ENCODE measurements at places on chromosomes 4 and X. TPM values are rescaled to one million over a fixed set of nuclear protein-coding genes. Genes with fewer than 3 reads are reported as not detected.

GRCh38 chr4:169115897-169116254 is 105.8 kb upstream of the CBR4 start:
- no peak for DNase-seq

GRCh38 chrX:63751481-63751880 is 33.5 kb downstream of the ARHGEF9 start:
- no peak for DNase-seq

DNA sequence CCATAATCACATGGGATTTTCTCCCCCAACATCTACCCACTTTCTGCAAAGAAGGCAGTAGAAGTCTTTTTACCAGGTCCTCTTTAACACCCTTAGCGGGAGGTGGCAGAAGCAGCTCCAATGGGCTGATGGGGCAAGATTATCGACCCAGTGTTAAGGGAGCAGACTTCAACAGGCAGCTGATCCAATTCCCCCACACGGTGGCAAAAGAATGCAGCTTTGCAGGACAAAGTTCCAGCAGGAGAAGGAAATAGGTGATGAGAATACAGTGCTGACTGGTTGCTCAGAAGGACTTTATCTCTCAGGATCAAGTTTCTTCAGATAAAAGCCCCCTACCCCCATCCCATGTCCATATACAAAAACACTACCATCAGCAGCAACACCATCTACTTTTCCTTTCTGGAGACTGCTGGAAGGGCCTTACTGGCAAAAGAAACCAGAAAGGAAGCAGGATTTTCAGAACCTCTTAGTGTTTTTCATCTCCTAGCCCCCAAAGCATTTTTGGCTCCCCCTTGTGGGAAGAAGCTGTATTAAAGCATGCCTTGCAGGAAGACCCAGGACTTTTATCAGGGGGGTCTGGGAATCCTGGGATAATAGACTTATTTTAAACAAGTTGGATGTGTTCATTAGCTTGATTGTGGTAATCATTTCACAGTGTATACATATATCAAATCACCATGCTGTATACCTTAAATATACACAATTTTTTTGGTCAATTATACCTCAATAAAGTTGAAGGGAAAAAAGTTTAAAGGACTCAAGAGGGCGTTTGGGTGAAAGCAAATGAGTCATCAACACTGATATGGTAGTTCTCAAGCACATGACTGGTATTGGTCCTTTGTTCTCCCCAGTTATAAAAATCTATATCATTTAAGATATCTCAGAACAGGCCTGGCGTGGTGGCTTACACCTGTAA is 146.4 kb downstream of the GPC3 start:
- no peak for DNase-seq

- no peak for DNase-seq
Measured at GRCh38 chrX:11257711-11258110, 35.5 kb upstream of the AMELX start.

- DNase-seq, result no peak
Measured at GRCh38 chr4:23717528-23718248, 172.2 kb downstream of the PPARGC1A start.

DNA sequence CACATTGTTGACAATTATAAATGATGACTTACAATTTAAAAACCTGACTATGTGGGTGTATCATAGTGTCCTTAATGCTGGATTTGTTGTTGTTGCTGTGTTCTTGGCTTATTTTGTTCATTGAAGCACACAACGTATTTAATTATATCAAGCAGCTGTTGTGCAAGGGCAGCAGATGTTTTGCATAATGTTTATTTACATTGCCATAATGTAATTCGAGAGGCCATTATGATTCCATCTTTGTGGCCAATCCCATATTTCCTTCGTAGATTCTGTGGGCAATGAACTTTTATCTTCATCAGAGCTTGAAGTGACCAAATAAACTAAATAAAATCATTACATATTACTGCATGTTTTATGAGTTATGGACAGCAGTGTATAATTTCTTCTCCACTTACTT is 422.6 kb upstream of the GALNTL6 start:
- no peak for DNase-seq

DNA sequence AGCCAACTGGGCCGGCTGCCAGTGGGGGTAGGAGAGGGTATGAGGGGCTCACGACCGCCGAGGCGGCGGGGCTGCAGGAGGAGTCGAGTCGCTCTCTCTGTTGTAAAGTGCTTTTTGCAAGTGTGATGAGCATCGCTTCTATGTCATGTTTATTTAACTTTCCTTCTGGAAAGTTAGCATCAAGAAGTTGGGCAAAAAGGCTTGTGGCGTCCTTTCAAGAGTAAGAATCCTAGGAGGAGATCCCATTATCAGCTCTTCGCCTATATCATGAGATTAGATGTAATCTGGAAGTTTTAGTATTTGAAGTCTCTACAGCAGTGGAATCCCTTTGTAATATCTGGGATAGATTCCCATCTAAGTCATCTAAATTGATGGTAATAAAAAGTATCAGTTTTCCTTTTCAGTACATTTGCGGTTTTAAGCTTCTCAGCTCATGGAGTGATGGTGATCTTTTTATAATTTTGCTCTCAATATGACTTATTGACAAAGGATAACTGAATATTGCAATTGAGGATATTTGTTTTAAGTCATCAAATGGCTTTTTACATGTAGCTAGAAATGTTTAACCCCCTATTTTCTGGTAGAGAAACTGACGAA is 1.7 kb downstream of the GALNT7 start:
- DNase-seq, result no peak

DNA sequence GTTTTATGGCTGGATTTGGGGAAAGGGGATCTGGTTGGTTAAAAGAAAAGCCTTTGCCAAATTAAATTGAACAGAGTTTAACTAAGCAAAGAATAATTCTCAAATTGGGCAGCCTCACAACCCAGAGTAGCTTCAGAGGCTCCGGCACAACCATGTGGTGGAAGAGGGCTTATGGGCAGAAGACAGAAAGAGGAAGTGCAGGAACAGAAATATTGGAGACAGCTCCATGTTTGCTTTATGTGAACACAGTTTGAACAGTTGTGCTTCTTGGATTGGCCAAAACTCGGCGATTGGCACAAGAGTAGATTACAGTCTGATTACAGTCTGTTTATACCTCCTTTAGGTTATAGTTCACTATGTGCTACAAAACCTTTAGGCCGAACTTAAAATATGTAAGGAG is 562.7 kb downstream of the TRIML1 start:
- DNase-seq, result no peak

Gene CXCL11
- not detected for total RNA-seq

Gene HTN1
- total RNA-seq, result not detected

Gene GCNA
- total RNA-seq, result 1.4 TPM

Measured in right cardiac atrium (tissue), 5 donors.